Kidney epithelial cell (primary cell): ENCODE measurements at places on chromosomes 2 and 18.

GRCh38 chr2:96212339-96212738 lies 3.7 kb upstream of the STARD7 start:
- DNase-seq: no peak

DNA sequence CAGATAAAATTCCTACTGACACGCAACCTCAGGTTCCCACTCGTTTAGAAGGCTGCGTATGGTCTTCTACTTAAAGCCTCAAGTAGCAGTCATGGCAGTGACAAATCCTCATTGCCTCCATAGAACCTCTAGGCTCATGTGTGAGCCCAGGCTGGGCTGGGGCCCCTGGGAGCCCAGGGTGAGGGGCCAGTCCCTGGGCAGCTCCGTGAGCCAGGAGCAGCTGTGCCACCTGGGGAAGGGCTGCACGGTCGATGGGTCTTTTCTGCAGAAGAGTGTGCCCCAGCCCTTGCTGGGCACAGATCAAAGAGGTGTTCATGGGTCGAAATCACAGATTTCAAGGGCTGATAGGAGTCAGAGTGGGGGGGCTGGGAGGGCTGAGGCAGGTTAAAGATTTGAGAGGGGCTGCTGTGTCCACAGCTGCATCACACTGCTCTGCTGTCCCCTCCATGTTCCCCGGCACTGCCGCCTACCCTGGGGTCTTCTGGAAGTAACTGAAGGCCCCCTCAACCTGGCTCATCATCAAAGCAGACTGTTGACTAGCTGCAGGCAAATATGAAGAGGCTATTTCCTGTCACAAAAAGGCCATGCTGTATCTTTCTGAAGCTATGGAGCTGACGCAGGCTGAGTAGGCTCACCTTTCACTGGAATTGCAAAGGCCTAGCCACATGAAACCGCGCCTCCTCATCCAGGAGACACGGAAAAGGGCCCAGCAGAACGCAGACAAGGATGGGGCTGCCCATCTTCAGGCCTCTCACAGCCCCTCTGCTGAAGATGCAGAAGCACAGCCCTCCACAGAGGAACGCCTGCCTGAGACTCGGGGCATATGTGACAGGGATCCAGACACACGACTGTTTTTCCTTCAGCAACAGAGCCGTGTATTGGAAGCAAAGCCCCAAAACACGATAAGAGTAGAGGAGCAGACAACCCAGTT lies 35.7 kb upstream of the ALPP start:
- DNase-seq: no peak

DNA sequence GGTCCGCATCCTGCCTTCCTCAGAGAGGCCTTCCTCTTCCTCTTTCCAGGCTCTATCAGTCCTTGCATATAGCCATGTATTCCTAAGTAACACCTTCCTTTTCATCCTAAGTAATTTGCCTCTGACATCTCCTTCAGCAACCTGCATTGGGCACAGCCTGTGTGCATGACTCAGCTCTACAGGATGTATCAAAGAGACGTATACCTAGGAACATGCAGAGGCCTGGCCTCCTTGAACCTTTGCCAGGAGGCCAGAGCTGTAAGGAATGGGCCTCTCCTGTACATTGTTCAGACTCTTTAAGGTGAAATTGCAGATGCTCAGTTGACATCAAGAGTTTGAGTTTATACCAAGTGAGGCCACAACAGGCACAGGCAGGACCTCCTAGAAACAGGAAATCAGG lies 76.0 kb upstream of the CELF4 start:
- DNase-seq: no peak

DNA sequence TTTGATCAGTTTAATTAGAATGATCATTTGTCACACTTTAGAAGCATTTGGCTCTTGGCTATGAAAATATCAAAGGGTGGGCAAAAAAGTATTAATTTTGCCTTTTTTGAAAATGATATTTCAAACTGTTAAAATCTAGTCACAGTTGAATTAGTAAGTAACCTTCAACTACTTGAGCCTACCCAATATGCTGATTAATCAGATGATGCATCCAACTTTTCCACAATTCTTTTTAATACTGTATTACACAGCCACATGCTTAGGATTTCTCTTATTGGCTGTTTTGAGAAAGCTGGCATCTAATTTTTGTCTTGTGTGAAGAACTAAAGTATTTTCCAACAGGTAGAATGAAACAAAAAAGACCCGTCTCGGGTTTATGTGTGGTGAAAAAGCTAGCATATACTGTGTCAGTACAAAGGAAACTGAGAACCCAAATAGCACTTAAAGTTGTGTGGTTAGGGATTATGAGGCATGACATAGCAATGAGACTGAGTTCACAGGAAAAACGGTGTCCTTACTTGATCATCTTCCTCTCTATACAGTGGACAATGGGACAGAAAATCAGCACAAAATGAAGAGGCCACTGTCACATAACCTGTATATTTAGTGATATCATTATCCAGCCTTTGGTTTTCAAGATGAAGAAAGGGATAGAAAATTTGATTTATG lies 11.7 kb downstream of the OSBPL6 start:
- DNase-seq: peak; percentile 50

DNA sequence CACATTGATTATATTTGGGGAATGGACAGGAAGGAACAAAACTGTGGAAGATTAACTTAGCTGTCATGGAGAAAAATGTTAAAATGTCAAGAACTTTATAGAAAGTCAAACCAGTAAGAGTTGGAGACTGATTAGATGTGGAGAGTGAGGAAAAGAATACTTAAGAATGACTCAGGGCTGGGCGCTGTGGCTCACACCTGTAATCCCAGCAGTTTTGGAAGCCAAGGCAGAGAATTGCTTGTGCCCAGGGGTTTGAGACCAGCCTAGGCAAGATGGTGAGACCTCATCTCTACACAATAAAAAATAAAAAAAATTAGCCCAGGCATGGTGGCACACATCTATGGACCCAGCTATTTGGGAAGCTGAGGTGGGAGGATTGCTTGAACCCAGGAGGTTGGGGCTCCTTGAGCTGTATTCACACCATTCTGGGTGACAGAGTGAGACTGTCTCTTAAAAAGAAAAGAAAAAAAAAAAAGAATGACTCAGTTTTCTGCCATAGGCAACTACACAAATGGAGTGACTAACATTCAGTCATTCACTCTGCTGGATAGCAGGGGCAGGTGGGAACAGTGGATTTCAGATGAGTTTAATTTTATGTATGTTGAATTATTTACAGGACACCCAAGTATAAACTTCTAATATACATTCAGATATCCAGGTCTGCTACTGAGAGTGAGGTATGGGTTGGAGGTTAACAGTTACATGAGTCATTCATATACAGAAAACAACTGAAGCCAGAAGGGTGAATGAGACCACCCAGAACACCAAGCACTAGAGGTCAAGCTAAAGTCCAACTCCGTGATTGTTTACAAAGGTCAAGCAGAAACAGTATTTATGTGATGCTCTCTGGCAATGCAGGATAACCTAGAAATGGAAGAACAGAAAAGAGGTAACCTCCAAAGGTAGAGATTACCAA lies 33.9 kb downstream of the ORC2 start:
- no peak for DNase-seq
